Karpas-422 (cell line): ENCODE measurements at places on chromosomes 1 and 21. TPM values are rescaled to one million over a fixed set of nuclear protein-coding genes. Genes with fewer than 3 reads are reported as not detected.

ARF1 gene
- total RNA-seq, result 107 and 139 TPM in 2 replicates

DNA sequence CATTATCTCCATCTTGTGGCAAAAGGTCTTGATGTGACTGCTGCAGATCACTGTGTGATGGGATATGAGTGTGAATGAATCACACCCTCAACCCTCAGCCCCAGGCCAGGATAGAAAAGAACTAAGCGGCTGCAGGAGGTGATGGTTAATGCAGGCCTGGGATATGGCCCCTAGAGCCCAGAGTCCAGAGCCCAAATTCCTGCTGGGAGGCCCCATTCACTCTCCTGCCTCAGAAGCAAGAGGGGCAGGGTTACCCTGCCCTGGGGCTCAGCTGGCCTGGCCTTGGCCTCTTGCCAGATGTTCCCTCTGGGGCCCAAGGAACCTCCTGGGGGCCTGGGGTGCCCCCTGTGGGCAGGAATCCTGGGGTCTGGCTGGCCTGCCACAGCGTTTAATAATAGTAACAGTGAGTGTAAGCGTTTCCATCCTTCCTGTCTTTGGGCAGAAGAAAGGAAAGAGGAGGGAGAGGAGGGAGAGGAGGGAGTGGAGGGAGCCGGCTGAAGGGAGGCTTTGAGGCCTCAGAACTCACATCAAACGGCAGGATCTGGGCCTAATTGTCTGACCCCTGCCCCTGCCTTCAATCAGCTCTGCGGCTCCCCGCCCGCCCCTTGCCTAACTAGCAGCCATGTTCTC, 26.2 kb downstream of the DMAP1 start:
- no peak for DNase-seq

- no peak for DNase-seq
Observed at GRCh38 chr1:224054012-224054411, 59.9 kb upstream of the FBXO28 start.

GRCh38 chr1:241513378-241513777, 6.2 kb downstream of the FH start:
- DNase-seq, result no peak

GRCh38 chr1:173507847-173508209, 30.7 kb downstream of the PRDX6 start:
- DNase-seq, result no peak

CHIA gene
- total RNA-seq, result not detected in 2 replicates
